BJ (cell line): ENCODE measurements at places on chromosomes 7 and 10. TPM values are rescaled to one million over a fixed set of nuclear protein-coding genes. Genes with fewer than 3 reads are reported as not detected.

GPR15LG gene
- not detected in 2 replicates for polyA plus RNA-seq

LIPK gene
- polyA plus RNA-seq = not detected in 2 replicates

DNA sequence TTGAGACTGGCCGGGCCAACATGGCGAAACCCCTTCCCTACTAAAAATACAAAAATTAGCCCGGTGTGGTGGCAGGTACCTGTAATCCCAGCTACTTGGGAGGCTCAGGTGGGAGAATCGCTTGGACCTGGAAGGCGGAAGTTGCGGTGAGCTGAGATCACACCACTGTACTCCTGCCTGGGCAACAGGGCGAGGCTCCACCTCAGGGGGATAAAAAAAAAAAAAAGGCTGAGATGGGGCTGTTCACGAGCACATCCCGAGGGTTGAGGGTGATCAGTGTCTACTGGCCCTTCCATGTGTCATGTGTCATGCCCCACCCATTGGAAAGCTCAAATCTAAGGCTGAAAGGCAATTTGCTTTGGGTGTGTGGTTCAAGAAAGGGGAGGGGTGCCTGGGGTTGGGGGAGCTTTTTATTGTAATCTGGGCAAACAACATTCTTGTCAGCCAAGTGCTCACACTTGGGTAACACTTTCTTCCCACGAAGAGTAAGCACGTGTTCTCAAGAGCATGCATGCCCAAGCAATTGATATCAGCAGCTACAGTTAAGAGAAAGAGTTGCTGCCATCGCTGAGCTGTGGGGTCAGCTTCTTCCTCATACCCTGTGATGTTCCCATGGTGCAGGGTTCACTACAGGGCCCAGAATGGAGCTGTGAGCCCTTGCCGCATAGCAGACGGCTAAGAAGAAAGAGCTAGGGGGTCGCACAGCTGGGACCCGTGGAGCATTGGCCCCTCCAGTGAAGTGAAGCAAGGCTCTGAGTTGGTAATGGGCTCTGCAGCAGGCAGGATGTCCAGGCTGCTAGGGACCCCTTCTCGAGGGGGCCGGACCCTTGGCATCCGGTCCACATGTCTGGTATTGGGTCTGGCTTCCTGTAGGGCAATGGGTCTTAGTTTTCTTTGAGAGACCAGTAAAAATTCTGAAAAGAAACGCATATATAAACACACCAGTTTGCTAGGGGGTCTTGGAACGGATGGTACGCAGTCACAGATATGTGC lies 9.9 kb upstream of the ACSL5 start:
- no peak for DNase-seq

DNA sequence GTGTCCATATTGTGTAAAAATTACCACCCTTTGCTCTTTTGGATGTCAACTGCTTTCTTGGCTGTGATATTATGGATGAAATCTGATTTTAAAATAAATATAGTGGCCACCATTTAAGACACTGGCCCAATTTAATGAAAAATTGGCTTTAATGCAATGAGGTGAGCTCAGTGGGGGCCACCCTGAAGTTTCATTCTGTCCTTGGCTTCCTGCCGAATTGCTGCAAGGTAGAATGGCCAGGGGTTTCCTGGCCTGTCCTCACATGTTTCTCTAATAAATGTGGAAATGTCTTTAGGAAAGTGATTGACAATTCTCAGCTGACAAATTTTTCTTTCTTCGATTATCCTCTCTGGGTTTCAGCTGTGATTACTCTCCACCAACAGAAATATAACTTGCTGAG lies 36.0 kb downstream of the DYNC1I1 start:
- DNase-seq = no peak

DNA sequence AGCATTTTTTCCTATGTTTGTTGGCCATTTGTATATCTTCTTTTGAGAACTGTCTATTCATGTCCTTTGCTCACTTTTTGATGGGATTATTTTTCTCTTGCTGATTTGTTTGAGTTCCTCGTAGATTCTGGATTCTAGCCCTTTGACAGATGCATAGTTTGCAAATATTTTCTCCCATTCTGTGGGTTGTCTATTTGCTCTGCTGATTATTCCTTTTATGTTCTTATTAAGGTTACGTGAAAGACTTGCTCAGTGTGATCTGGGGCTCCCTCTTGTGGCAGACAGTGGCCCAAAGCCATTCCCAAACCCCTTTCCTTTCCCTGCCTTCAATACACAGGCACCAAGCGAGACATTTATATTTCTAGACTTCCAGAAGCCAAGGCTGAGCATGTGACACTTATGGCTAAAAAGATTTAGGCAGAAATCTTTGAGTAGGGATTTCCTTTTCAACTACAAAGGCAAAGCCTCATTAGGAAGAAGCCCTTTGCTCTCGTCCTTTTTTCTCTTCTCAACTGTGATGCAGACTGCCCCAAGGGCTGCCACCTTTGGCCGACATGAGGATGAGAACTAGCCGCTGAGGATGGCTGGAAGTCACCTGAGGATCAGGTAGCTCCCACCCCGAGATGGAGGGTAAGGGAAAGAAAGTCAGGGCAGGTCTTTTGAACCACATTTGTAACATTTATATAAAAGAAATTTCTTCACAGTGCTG lies 23.6 kb downstream of the ST8SIA6 start:
- DNase-seq = peak; percentile 33

DNA sequence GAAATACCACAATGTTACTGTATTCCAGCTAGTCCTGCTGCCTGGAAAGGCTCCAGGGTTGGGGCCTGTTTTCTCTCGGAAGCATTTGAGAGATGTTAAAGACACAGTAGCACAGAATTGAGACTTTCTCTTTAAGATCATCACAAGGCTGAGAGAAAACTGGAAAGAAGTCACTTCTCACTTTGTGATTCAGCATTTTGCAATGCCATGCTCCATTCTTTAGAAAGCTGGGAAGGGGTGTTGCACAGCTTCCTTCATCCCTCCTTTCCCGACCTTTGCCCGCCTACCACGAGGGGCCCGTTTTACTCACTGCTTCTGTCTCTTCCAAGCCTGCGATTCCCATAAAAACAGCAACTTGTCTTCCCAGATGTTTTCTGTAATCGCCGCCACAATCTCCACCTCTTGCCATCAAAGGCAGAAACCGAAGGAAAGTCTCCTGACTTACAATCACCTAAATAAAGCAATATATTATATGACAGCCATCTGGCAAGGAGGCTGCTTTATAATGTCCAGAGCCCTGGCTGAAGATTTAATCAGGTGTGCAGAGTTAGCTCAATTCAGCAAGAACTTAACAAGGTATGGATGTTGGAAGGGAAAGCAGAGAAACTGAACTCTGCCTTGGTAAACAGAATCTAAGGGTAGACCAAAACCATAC lies 18.9 kb downstream of the NOD1 start:
- DNase-seq = peak; percentile 94
